Posterior cingulate gyrus (tissue), 11 donors: ENCODE measurements at places on chromosomes 16 and 17.

- DNase-seq = no peak
These were observed 309.0 kb upstream of the IRX3 start for GRCh38 chr16:54595621-54596020.

DNA sequence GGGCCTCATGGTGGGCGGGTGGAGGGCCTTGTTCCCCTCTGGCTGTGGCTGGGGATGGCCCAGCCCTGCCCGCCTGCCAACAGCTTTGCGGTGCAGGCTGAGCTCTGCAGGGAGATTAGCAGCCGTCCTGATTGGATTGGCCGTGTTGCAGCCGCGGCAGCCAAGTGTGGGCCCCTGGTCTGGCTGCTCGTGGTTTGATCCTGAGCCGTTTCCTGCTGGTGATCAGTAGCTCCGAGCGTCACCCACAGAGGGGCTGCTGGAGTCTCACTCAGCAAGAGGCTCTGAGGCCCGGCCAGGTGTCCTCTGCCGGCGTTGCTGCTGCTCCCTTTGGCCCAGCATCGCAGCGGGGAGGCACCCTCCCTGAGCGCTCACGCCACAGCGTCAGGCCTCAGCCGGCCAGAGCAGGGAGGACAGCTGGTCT lies 32.5 kb downstream of the BAIAP2 start:
- DNase-seq = no peak

DNA sequence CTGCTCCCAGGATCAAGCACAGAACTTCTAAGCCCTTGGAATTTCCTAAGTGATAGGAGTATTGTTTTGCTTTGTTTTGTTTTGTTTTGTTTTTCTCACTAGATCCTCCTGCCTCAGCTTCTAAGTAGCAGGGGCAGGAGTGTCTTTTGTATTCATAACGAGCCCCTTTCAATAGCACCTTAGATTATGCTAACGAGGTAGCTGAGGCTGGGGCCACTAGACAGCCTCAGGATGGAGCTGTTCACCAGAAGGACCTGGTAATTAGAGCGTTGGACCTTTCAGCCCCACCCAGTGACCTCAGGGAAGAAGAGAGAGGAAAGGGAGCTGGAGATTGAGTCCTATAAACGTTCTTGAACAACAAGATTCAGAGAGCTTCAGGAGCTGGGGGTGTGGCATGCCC lies 43.6 kb downstream of the IKZF3 start:
- DNase-seq = no peak

- no peak for DNase-seq
These were observed 22.9 kb downstream of the SOCS1 start for GRCh38 chr16:11232852-11233726.

DNA sequence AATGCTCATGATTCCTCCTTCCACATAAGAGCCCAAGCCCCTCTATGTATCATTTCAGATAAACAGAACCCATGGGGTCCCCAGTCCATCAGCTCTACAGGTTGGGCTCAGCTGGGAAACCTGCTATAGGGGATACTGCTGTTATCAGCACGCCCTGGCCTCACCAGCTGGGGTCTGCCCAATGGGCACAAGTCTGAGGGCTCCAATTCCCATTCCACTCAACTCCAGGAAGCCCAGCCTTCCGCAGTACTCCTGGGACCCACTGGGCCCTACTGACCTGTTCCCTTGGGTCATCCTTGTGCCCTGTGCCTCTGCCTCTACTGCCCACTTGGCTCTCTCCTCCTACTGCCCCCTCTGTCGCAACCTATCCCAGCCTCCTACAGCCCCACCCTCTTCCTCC lies 16.2 kb upstream of the XYLT2 start:
- no peak for DNase-seq

DNA sequence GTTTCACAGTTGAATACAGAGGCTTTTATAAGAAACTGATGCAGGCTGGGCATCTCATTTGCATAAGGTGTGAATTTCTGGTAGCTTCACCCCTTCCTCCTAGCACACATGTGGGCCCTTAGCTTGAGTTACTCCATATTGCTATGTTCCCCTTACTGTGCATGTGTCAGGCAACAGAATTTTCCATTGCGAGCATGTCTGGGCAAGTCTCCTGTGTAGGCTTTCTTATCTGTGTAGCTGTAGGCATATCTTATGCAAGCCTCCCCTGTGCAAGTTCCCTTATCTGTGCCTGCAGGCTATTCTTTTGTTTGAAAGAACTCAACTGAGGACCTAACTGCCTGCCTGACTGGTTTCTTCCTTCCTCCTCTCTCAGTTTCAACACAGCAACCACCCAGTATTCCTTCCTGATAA lies 597.4 kb upstream of the CDH5 start:
- DNase-seq = no peak

DNA sequence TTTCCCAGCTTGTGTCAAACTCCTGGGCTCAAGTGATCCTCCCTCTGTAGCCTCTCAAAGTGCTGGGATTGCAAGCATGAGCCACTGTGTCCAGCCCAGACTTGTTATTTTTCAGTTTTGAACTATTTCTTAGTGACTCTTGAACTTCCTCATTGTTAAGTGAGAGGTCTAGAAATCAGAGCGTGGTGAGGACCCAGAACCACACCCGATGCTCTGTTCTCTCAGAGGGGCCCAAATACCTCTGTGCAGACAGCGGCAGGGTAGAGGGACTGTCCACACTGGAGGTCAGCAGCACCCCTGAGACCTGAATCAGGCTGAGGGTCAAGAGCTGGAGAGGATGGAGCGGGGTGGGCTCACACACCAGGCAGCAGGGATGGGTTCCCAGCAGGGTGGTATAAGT lies 47.7 kb upstream of the MEAK7 start:
- DNase-seq = no peak

DNA sequence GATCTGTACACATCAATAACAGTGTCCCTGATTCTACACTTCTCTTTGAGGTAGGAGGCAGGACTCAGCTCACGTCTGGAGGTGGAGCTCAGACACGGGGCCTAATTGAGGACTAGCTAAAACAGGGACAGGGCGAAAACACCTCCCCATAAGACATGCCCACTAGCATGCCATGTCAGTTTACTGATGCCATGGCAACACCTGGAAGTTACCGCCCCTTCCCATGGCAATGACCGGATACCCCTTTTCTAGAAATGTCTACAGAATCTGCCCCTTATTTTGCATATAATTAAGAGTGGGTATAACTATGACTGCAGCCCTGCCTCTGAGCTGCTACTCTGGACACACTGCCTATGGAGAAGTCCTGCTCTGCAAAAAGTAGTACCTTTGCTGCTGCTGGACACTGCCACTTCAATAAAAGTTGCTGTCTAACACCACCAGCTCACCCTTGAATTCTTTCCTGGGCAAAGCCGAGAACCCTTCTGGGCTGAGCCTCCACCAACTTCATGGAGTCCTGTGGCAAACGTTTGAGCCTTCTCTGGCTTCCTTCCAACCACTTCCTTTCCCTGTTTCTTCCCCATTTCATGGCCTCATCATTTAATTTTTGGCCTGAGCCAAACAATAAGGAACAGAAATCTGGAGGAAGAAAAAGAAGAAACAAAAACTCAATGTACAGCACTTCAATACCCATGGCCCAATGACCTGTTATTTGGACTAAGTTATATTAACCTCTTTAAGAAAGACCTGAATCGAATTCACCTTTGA lies 21.0 kb downstream of the PHB1 start:
- no peak for DNase-seq

DNA sequence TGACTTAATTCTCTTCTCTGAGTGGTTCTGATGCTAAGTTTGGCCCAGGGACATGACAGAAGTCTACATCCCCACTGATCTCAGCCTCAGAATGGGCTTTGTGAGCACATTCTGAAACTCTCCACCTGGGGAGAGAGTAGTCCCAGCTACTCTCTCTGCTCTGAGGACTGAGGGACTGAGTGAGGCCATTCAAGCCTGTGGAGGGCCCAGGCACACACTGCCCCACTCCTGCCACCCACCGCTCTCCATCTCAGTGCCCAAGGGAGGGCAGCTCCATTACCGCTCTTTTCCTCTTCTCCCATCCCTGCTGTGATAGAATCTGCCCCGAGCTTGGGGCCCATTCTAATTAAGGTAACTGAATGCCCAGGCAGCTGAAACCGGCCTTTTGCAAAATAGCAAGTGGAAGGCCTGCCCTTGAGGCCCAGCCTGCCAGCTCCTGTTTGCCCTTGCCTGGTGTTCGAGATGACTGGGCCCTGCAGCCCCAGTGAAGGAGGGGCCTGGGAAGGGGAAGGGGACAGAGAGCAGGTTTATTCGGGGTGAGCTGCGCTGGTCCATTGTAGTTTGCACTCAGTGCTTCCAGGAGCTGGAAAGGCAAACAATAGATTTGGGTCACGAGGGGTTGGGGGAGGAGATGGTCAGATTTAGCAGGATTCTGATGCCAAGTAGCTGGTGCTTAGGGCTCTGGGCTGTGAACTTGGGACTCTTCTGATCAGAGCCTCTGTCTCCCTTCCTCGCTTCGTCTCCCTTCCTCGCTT lies 76.2 kb downstream of the RAB11FIP4 start:
- peak; percentile 55 for DNase-seq

GRCh38 chr16:56298116-56298515 lies 106.8 kb downstream of the GNAO1 start:
- DNase-seq = no peak

DNA sequence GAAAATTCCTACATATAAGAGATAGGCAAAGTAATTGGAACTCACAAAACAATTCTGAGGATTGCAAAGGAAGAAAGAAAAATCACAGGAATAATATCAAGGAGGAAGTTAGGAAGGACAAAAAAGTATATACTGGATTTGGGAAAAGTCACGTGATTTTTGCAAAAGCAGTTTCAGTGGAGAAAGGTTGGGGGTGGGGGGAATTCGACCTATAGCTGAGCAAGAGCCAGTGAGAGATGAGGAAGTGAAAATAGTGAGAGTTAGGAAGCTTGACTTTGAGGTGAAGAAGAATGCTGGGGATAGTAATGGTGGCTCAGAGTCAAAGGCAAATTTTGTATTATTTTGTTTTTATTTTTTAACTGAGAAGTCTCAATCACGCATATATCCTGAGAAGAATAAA lies 438.0 kb upstream of the PMFBP1 start:
- no peak for DNase-seq

GRCh38 chr16:12484972-12485371 lies 318.7 kb downstream of the CPPED1 start:
- no peak for DNase-seq

- DNase-seq = no peak
These were observed 21.8 kb downstream of the ITGB3 start for GRCh38 chr17:47275245-47275984.

GRCh38 chr16:22005746-22006145 lies 2.2 kb upstream of the MOSMO start:
- DNase-seq = no peak

DNA sequence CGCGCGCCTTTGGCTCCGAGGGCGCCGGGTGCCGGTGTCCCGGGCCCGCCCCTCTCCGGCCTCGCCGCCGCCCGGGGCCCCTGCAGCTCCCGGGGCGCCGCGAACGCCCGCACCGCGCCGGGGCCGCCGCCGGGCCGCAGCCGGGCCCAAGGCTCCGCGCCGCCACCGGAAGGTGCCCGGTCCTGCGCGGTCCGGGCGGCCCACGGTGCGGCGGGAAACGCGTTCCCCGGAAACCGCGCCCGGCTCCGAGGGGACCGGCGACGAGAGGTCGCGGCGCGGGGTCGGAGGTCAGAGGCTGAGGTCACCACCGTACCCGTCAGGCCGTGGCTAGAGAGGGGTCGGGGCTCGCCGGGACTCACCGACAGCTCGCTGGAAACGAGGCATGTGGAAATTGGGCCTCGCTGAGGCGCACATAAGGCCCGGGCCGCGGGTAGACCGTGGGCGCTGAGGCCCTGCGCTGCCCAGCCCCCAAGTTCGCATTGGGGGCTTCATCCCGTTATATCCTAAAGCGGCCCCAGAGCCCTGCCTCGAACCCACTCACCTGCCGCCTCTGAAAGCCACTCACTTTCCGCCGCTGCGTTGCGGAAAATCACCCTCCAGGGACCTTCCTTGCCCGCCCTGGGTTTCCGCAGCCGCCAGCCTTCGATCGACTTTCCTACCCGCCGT lies at the start of gene DUS1L:
Gene DUS1L (minus strand): TSS at position 167 of the 666 bp plus-strand sequence. CDS start 745 bp downstream, outside the sequence.
- DNase-seq = peak; percentile 44

GRCh38 chr17:41621916-41622315 lies 2.5 kb downstream of the KRT17 start:
- DNase-seq = no peak

DNA sequence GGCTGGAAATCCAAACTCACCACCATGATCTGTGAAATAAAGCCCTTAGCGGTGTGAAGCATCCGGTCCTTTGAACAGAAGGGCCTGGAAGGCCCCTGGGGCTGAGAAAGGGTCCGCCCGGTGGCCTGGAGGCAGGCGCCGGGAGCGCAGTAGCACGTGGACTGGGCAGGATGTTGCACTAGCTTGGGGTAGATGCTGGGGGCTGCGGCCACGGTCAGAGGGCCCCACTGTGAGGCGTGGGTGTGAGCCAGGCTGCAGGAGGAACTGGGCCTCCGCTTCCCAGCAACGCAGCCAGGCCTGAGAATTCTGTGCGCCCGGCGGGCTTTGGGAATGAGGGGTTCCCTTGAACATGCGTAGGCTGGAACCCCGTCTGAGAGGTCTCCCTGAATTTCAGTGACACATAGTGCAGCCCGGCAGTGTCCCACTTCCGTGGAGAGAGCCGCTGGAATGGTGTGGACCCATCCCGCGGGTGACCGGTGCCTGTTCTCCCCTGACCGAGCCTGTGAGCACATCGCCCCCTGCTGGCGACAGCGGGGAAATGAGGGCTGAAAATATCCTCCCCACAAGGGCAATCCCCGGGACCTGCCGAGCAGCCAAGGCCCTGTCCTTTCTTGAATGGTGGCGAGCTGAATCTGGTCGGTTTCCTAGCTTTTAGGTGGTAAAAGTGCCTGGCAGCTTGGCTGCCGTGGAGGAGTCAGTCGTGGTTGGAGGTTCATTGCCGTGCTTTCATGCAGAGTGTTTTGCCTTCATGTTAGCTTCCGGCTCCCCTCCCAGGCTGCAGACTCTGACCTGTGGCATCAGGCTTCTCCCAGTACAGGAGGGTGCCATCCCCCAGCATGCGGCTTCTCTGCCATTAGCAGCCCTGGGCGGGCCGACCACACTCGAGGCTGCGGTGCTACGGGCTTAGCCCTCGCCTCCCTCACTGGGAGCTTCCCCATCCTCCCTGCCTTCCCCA lies 43.8 kb downstream of the DNAJA2 start:
- DNase-seq = peak; percentile 81

GRCh38 chr17:80732268-80732667 lies 187.6 kb downstream of the RPTOR start:
- DNase-seq = no peak

DNA sequence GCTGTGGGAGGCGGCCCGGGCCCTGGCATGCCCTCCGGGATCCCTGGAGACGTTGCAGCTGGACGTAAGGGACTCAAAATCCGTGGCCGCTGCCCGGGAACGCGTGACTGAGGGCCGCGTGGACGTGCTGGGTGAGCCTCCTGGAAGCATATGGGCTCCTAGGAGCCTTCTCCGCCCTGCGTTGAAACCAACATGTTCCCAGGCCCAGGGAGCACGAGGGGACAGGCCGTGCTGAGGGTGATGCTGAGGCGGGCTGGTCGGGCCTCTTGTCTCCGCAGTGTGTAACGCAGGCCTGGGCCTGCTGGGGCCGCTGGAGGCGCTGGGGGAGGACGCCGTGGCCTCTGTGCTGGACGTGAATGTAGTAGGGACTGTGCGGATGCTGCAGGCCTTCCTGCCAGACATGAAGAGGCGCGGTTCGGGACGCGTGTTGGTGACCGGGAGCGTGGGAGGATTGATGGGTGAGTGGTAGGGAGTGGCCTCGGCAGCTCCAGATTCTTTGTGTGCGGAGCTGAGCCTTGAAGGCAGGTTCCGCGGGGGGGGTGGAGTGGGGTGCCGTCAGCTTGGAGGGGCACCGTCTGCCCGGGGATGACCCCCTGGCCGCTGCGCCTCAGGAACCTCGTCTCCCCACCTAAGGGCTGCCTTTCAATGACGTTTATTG lies 567 bp downstream of the HSD17B1 start:
- DNase-seq = peak; percentile 72

GRCh38 chr16:61763991-61764390 lies 272.2 kb downstream of the CDH8 start:
- DNase-seq = no peak

- DNase-seq = no peak
These were observed 15.6 kb downstream of the SLC6A2 start for GRCh38 chr16:55671206-55671973.
